GM23338 (cell line): ENCODE measurements at places on chromosomes 7 and 10. TPM values are rescaled to one million over a fixed set of nuclear protein-coding genes. Genes with fewer than 3 reads are reported as not detected.
A peak's percentile ranks its signal among the peaks of the same experiment; 100 is the strongest.

DNA sequence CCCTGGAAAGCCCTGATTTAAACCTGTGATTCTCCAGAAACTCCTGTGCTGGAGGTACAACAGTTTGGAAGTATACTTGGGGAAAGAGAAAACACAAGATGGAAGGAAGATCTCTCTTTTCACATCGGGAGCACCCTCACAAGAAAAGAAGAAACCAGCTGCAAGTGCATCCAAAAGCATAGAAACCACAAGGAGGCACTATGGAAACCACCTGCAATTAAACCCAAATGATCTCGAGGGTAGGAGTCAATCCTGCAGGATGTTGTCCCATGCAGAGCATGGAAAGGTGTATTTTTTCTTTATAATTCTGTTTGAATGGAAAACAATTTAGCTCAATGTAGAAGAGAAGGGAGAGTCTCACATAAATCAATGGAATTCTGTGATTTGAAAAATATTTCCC lies 210.5 kb downstream of the TWIST1 start:
- H3K27ac ChIP-seq: no peak overlapping the region
- H3K4me1 ChIP-seq: no peaks in the 10 kb centered on the region
- no peak overlapping the region for H3K4me3 ChIP-seq
- DNase-seq: peak; percentile 60

DNA sequence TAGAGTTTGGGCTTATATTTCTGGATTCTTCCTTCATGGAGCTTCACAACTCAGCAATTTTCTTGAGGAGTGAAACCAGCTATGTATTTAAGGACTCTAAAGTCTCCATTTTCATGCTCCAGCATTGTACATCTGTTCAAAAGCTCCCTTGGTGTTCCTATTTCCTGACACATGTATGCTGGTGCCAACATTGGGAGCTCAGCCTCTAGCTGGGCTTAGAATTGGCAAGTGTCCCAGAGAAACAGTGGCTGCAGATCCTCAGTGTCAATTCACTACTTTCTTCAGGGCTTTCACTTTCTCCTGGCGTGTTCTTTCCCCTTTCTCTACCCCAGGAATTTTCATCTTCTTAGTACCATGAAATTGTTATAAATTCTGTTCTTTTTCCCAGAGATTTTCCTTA lies 103.1 kb downstream of the ZNF467 start:
- no peaks in the 10 kb centered on the region for H3K36me3 ChIP-seq
- DNase-seq: no peak
- H3K27ac ChIP-seq: no peak overlapping the region
- no peak overlapping the region for H3K4me3 ChIP-seq
- H3K4me1 ChIP-seq: no peaks in the 10 kb centered on the region

GRCh38 chr10:3689871-3690510 lies 95.0 kb downstream of the KLF6 start:
- no peak overlapping the region for H3K27ac ChIP-seq
- H3K27me3 ChIP-seq: no peaks in the 10 kb centered on the region
- H3K4me1 ChIP-seq: peaks cover 3% of the 10 kb centered on the region; the same call in 1 of the 2 replicates
- no peak overlapping the region for H3K4me3 ChIP-seq
- no peaks in the 10 kb centered on the region for H3K36me3 ChIP-seq

DNA sequence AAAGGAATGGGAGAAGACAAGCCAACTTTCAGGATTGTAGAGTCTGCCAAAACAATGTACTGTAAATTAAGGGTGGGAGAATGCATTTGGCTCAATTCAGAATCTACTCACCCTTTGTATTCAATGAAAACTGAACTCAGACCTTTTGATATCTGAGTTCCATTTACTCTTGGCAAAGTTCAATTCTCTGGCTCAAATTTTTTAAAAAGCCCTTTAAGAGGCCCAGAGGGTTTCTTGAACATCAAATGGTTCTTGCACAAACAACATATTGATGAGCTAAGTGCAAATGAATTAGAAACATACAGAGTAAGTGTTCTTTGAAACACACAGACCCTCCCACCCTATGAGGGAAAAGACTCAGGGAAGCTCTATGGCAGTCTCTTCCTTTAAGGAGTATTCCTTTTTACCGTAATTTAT lies 5.2 kb upstream of the XPNPEP1 start:
- no peak for DNase-seq
- H3K36me3 ChIP-seq: no peaks in the 10 kb centered on the region
- no peak overlapping the region for H3K27ac ChIP-seq
- peaks cover 12% of the 10 kb centered on the region for H3K27me3 ChIP-seq
- peaks cover 37% of the 10 kb centered on the region for H3K4me1 ChIP-seq
- H3K4me3 ChIP-seq: no peak overlapping the region

DNA sequence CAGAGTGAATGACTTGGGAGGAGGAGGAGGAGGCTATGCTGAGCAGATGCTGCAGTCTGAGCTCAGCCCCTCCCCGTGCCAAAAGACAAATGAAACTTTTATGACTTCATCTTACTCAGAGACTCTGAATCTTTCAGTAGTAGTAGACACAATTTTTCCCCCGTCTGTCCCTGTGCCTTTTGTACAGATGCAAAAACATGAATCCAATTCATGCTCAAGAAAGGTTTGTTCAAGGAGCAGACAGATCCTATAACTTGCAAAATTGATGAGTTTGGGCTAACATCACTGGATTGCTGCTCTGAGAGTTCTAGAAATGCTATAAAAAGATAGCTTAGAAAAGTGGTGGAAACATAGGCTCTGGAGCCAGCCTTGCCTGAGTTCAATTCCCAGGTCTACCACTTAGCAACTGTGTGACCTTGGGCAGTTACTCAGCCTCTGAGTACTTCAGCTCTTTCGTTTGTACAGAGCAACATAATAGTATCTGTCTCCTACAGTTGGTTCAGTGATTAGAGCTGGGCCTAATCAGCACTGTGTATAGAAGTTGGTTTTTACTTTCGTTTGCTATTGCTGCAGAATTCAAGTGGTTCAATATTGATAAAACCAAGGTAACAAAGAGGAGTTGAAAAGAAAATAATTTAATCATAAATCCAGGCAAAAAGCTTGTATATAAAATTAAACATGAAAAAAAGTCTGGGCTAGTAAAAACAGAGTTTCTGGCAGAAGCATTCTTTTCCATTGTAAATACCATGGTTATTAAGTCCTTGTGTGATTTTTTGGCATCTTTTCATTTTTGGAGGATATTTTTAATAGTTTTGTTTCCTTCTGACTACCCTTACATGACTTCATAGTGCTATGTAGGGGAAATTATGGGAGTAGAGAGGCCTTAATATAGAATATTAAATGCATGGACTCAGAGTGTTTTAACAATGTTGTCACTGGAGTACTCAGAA lies 174.2 kb upstream of the ZNF32 start:
- DNase-seq: no peak
- no peak overlapping the region for H3K27ac ChIP-seq
- no peaks in the 10 kb centered on the region for H3K27me3 ChIP-seq
- no peak overlapping the region for H3K4me3 ChIP-seq
- H3K4me1 ChIP-seq: no peaks in the 10 kb centered on the region

DNA sequence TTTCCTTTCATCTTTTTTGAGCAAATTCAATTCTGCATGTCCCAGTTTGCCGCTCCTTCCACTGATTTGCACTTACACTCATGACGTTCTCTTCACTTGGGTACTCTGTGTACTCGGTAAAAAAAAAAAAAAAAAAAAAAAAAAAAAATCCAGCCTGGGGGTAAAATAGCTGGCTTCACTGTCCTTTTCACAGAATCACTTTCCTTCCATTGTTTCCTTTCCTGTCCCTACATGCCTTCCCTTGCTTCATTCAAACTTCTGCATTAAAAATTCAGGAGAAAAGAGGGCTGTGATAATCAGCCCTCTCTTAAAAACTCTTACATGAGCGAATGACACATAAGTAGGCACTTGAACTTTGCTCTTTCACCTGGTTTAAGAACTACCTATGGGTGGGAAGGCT lies 8.7 kb downstream of the ANKRD1 start:
- no peak for DNase-seq
- H3K4me1 ChIP-seq: peaks cover 6% of the 10 kb centered on the region
- H3K27me3 ChIP-seq: peaks cover 68% of the 10 kb centered on the region
- no peaks in the 10 kb centered on the region for H3K36me3 ChIP-seq
- H3K27ac ChIP-seq: no peak overlapping the region

- H3K36me3 ChIP-seq: no peaks in the 10 kb centered on the region
- peaks cover 44% of the 10 kb centered on the region for H3K4me1 ChIP-seq
- peak; percentile 71 for DNase-seq
- peak overlapping the region; percentile 19 for H3K4me3 ChIP-seq
These were observed 47.4 kb downstream of the NRAP start for GRCh38 chr10:113616244-113617074.

GRCh38 chr7:32143301-32143700 lies 73.1 kb upstream of the PDE1C start:
- no peaks in the 10 kb centered on the region for H3K27me3 ChIP-seq
- H3K4me3 ChIP-seq: no peak overlapping the region
- no peaks in the 10 kb centered on the region; the same call in 1 of the 2 replicates for H3K36me3 ChIP-seq
- DNase-seq: no peak
- H3K27ac ChIP-seq: no peak overlapping the region

GRCh38 chr10:116083226-116083762 lies 189.7 kb downstream of the GFRA1 start:
- H3K27ac ChIP-seq: no peak overlapping the region
- no peak for DNase-seq
- H3K27me3 ChIP-seq: no peaks in the 10 kb centered on the region

DNA sequence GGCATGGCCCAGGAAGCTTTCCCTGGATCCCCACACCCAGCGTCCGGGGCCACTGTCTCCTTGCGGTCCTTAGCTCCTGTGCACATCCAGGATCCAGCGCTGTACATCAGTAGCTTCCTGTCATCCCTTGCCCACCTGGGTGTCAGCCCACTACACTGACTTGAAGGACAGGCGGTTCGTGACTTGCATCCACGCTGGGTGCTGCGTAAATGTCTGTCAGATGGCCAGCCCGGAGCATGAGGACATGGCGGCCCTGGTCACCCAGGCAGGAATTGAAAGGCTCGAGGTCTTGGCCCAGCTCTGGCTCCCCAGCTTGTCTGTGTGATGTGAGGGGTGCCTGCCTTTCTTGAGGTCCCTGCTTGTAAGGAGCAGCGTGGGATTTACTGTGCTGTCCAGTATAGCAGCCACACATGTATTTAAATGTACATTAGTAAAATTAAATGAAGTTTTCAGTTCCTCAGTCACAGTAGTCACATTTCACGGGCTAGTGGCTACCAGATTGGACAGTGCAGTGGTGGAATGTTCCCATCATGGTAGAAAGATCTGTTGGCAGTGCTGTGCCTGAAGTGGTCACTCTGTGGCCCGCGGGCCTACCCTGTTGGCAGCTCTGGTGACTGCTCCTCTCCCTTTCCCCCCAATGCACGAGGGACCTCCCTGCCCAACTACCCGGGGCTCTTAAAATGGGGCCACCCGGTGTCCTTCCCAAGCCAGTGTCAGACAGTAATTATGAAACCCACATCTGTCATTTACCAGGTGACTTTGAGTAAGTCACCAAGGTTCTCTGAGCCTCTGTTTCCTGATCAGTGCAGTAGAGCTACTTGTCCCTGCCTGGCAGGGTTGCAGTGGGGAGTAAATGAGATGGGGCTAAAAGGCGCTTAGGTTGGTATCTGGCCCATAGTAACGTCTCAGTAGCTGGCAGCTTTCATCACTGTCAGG lies 97.8 kb upstream of the PPIF start:
- no peak overlapping the region for H3K27ac ChIP-seq
- H3K27me3 ChIP-seq: peaks cover 14% of the 10 kb centered on the region
- no peak overlapping the region for H3K4me3 ChIP-seq
- DNase-seq: no peak

GRCh38 chr10:122014652-122015248 lies 25.8 kb downstream of the TACC2 start:
- no peak for DNase-seq
- no peak overlapping the region for H3K27ac ChIP-seq
- H3K27me3 ChIP-seq: no peaks in the 10 kb centered on the region
- H3K36me3 ChIP-seq: no peaks in the 10 kb centered on the region

- no peaks in the 10 kb centered on the region for H3K36me3 ChIP-seq
- H3K27me3 ChIP-seq: peaks cover 6% of the 10 kb centered on the region; the same call in 1 of the 2 replicates
- H3K4me3 ChIP-seq: no peak overlapping the region
- DNase-seq: no peak
- H3K27ac ChIP-seq: no peak overlapping the region
These were observed 219.2 kb downstream of the C7orf25 start for GRCh38 chr7:42692621-42693020.

DNA sequence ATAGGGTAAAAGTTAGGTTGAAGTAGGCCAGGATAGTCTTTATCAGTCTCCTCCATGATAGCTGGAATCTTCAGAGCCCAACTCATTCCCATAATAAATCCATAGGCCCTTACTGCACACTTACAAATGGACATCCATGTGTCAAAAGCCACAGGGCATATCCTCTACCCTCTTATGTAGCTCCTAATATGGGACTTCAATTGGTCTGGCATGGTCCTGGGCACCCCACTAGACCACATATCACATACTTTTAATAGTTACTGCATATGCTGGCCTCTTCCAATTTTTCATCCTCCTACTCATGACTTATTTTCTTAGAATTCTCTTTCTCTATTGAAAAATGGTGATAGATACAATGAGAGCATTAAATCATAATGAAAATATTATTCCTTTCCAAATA lies 169.3 kb downstream of the MAGI2 start:
- DNase-seq: no peak
- no peaks in the 10 kb centered on the region for H3K36me3 ChIP-seq
- no peaks in the 10 kb centered on the region for H3K27me3 ChIP-seq
- H3K4me3 ChIP-seq: no peak overlapping the region

GRCh38 chr7:114302858-114303257 lies 111.8 kb upstream of the FOXP2 start:
- H3K4me1 ChIP-seq: no peaks in the 10 kb centered on the region
- H3K27me3 ChIP-seq: no peaks in the 10 kb centered on the region
- no peak for DNase-seq
- H3K36me3 ChIP-seq: no peaks in the 10 kb centered on the region
- no peak overlapping the region for H3K4me3 ChIP-seq
- H3K27ac ChIP-seq: no peak overlapping the region

DNA sequence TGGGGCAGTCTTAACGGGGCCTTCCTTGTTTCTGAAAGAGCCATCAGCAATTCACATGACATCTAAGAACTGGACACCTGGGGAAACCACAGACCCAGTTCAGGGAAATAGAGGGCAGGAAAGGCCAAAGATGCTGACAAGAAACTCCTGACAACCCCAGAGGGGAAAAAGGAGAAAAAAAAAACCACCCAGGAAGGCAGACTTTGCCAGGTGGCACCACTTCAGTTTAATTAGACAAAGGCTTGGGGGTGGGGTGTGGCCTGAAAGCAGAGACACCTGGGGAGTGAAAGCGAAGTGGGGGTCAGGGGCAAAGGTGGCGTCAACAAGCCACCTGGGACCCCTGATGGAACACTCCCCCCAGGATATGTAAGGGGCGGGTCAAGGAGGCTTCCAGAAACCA lies 53.6 kb downstream of the RAB11FIP2 start:
- no peaks in the 10 kb centered on the region for H3K27me3 ChIP-seq
- peak; percentile 16 for DNase-seq
- H3K27ac ChIP-seq: no peak overlapping the region; the same call in 1 of the 2 replicates
- H3K4me3 ChIP-seq: no peak overlapping the region

GRCh38 chr7:112790586-112791003 lies 402 bp upstream of the TMEM168 start:
- 0 out of 2 replicates have a peak overlapping the region, but pooled peaks have one; percentile 90 for H3K27ac ChIP-seq
- H3K27me3 ChIP-seq: no peaks in the 10 kb centered on the region
- DNase-seq: no peak

PTPN20 gene
- not detected in 2 replicates for total RNA-seq

AKR1C8 gene
- not detected in 2 replicates for total RNA-seq

GJD4 gene
- total RNA-seq: 0.35 TPM in 1 of 2 replicates, not detected in the other

GNAT3 gene
- total RNA-seq: not detected in 2 replicates

C10orf67 gene
- not detected in 2 replicates for total RNA-seq

ABCA13 gene
- 0.16 and 0.21 TPM in 2 replicates for total RNA-seq

ZNF425 gene
- total RNA-seq: 4.3 and 5.0 TPM in 2 replicates
